ENCODE measurements at places on chromosomes 1 and 21. TPM values are rescaled to one million over a fixed set of nuclear protein-coding genes. Genes with fewer than 3 reads are reported as not detected.
A peak's percentile ranks its signal among the peaks of the same experiment; 100 is the strongest.

GRCh38 chr1:162984699-162985098 lies 84.5 kb upstream of the RGS4 start:
- DNase-seq = no peak

- no peak for DNase-seq
Measured at GRCh38 chr21:36759348-36760083, 60.6 kb downstream of the SIM2 start.

DNA sequence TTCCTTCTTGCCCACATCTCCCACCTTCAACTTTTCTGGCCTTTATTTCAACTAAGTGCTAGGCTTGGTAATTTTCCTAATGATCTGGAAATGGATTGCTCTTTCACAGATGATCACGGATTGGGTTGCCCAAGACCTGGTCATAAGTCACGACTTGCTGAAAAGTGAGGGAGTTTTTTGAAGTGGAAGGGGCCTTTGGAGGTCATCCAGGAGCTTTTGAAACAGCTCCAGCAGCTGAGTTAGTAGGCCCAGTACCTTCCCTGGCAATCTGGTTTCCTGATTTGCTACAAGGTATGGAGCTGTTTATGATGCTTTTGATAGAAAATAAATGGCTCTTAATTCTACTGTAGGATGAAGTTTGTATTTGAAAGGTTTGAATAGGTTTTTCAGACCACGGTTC lies 20.4 kb downstream of the GREM2 start:
- DNase-seq = no peak

DNA sequence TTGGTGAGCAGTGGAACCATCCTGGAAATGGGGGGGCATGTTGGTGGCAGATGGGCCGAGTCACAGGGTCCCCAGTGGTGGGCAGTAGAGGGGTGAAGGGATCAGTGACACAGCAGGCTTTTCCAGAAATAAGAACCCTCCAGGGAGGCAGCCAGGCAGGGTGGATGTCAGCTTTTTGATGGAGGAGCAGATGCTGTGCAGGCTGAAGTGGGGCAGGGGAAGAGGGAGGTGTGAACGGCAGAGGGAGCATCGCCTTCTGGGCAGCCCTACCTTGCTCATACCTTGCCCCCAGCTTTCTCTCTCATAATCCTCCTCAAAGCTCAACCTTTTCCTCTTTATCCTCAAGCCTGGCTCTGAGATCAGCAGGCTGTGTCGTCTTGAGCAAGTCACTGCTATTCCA lies 131.8 kb upstream of the IPO9 start:
- DNase-seq = no peak

DNA sequence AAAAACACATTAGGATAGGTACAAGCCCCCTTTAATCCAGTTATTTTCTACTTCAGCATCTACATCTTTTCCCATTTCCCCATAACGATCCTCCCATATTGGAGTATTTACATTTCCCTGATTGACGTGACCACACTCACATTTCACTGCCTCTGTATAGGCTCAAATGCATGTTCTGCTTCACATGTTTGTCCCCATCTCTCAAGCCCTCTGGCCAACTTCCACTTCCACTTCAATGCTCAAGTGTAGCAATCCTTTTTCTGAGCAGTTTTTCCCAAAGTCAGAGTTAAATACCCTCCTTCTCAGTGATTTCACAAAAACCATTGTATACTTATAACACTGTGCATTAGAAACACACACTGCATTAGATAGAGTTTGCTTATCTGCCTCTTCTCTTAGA lies 61.8 kb upstream of the TTLL7 start:
- DNase-seq = no peak

DNA sequence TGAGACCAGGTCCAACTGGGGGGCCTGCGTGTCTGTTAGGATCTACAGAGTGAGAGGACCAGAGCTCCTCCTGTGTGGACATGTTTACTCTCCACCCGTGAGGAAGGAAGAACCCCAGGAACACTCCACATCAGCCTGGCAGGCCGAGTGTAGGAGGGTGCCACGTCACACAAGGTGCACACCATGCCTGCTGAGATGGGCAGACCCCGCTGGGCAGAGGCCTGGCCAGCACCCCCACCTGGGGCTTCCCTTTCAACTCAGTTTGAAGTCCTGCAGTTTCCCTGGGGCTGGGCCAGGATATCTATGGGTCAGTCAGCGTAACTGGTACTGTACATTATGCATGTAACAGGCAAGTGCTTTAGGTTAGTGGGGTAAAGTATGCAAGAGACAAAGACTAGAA lies 30.1 kb upstream of the PCBP3 start:
- DNase-seq = no peak

DNA sequence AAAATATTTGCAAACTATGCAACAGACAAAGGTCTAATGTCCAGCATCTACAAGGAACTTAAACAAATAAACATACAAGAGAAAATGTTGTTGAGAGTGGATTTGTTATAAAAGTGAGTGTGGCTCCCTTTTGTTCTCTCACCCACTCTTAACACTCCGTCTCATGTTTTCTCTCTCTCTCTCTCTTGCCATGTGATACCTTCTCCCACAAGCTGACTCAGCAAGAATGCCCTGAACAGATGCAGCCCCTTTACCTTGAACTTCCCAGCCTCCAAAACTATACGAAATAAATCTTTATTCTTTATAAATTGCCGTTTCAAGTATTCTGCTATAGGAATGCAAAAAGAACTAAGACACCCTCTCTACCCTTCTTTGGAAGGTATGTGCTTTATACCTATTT lies 234.1 kb downstream of the ADGRL2 start:
- DNase-seq = no peak

GRCh38 chr21:21295303-21295702 lies 297.1 kb downstream of the NCAM2 start:
- DNase-seq = no peak

DNA sequence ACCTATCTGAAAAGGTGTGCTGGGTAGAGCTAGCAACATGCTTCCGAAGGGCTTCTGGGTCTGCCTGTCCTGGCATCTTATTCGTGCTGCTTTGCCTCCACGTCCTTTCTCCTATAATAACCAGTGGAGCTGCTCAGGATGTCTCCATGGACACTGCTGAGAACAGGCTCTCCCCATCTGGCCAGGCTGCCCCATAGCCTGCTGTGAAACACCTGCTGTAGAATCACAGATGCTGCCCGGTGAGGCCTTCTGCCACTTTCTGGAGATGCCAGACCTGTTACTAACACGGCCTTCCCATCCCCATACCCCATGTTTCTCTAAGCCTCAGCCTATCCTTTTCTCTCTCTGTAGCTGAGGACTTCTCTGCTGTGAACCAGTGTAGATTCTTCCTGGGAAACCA lies 120.5 kb downstream of the IER5 start:
- DNase-seq = no peak

GRCh38 chr1:78224861-78225552 lies 179.2 kb downstream of the GIPC2 start:
- DNase-seq = no peak

DNA sequence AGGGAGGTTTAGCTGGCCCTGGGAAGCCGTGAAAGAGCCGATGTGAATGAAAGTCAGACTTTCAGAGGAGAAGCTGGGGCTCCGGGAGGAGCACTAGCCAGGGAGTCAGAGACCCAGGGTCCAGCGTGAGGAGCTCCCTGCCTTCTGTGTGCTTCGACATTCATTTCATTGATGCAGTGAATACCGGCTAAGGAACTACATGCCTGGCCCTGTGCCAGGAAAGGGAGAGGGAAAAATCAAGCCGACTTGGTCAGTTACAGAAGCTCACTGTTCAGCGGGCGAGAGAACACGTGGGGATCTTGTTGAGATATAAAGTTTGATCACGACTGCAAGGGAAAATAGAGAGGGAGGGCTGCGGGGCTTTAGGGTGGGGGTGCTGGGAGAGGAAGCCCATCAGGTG lies 76.7 kb upstream of the RUNX3 start:
- no peak for DNase-seq

GRCh38 chr1:19311931-19312781 lies at the start of the genes AKR7A2 and SLC66A1:
Gene AKR7A2, minus strand, starts transcription at chr1:19312144. Its CDS starts 20 bp downstream, at chr1:19312124.
Gene SLC66A1, plus strand, starts transcription at chr1:19312326. Its CDS starts 5,352 bp downstream, at chr1:19317678.
- DNase-seq = peak; percentile 95

DNA sequence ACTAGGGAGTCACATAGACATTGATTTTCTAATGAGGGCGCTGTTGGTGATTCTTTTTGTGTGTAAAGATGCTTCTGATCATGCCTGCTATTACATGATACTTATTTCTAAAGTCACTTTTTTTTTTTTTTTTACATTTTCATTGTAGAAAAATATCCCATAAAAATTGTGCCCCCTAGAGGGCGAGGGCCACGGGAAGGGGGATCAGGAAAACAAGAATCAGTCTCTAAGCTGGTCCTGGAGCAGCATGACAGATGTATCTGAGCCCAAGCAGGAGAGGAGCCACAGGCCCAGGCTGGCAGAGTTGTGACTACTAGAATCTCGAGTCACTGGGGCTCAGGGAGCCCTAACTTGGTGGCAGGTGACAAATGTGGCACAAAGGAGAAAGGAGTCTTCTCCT lies 28.1 kb downstream of the ZSCAN20 start:
- no peak for DNase-seq

DNA sequence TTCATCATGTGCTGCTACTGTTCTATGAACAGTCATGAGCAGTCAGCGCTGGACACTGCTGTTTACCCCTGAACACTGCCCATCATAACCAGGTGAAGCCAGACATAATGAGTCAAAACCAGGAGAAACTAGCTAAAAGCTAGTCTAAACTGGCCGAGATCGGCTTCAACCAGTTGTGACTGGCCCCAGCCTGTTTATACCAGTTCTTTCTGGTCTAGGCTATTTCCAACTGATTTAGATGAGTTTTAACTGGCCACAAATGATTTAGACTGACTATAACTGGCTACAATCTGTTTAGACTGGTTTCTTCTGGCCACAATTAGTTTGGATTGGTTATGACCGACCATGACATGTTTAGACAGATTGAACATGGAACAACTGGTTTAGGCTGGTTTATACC lies 348.3 kb upstream of the CAMK1G start:
- DNase-seq = no peak

- no peak for DNase-seq
Measured at GRCh38 chr1:6592865-6593593, 9.6 kb downstream of the KLHL21 start.

- no peak for DNase-seq
Measured at GRCh38 chr1:1892763-1893120, 1.9 kb upstream of the GNB1 start.

- DNase-seq = no peak
Measured at GRCh38 chr1:10685808-10686403, 110.5 kb downstream of the CASZ1 start.

GRCh38 chr1:182713492-182713891 lies 29.1 kb upstream of the RGS8 start:
- no peak for DNase-seq

DNA sequence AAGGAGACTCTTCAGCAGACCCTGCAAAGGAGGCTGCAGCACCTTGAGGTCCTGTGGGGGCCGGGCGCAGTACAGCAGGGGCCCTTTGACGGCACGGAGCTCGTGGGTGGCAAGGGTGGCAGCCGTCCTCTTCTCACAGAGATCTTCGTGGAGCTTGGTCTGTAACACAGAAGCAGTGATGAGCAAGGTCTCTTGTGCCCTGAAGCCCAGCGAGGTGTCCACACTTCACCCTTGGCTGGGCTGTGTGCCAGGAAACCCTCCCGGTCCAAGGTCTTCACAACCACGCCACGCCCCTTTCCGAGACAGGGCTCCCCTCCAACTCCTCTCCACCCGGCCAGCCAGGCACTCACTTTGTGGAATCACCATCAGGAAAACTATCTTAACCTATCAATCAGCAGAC lies 11.3 kb downstream of the LRRC47 start:
- DNase-seq = peak; percentile 47

DNA sequence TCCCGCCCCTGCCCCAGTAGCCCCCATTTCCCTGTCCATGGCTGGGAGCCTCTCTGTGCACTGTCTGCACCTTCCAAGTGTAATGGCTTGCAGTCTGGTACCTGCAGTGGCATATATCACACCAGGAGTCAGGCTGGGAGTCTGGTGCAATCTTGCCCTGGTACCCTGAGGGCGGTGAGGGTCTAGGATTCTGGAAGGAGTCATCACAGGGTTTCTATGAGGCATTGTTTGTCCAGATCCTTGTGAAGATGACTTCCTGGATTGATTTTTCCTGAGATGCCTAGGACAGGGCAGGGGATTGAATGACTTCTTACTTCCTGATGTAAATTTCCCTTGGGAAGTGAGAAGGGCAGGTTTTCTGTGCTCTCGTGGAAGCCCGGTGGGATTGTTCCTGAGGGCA lies 5.9 kb upstream of the PKP1 start:
- DNase-seq = no peak

GRCh38 chr1:230713915-230714764 lies at the start of gene AGT:
Gene AGT, minus strand, starts transcription at chr1:230714122. Its CDS starts 3,299 bp downstream, at chr1:230710823.
- DNase-seq = peak; percentile 48

DNA sequence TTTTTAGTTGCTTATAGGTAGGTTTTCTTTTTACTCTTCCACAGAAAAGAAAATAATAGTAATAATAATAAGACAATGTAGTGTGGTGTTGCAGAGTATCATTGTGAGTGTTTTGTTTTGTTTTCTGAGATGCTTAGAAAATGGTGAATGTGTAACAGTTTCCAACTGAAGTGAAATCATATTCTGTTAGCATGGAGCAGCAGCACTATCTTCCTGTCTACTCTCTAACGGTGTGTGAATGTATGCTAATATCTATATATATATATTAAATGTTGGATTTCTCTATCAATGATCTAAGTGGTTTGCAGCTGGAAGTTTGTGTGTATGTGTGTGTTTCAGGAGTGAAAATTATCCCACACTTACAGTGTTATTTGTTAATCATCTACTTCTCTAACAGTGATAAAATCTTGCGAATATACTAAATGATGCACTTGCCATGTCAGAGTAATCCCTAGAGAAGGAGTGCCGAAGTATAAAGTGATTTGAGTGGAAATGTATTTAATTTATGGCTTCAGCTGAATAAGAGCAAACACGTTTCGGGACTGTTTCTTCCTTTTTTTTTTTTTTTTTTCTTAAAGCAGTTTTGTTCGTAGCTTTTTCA lies 377 bp downstream of the SAMD13 start:
- no peak for DNase-seq

- DNase-seq = no peak
Measured at GRCh38 chr1:230124186-230125128, 57.4 kb downstream of the GALNT2 start.

- no peak for DNase-seq
Measured at GRCh38 chr1:97145321-97145956, 423.9 kb downstream of the PTBP2 start.

- DNase-seq = no peak
Measured at GRCh38 chr21:43892334-43892733, 27.3 kb downstream of the AGPAT3 start.

- no peak for DNase-seq
Measured at GRCh38 chr21:29737186-29737585, 202.6 kb downstream of the GRIK1 start.

FOXD2 gene
- 17.2 TPM for total RNA-seq

SCNM1 gene
- total RNA-seq = 24.4 TPM

MATN1 gene
- not detected for total RNA-seq

ZNF678 gene
- 15.2 TPM for total RNA-seq

TEDDM1 gene
- not detected for total RNA-seq

OR2T35 gene
- total RNA-seq = not detected

POU2F1 gene
- total RNA-seq = 31.8 TPM

GNAI3 gene
- total RNA-seq = 3.7 TPM

SELENOF gene
- 111 TPM for total RNA-seq

ATAD3C gene
- total RNA-seq = 0.75 TPM

TAS1R1 gene
- 0.48 TPM for total RNA-seq

CD1B gene
- not detected for total RNA-seq

LEFTY2 gene
- 28.7 TPM for total RNA-seq

FAM177B gene
- total RNA-seq = not detected

C1orf185 gene
- not detected for total RNA-seq

LCE1E gene
- total RNA-seq = not detected

ARHGAP30 gene
- total RNA-seq = 0.60 TPM

GJC2 gene
- total RNA-seq = 0.96 TPM
